ENCODE measurements at places on chromosomes 5 and 9. TPM values are rescaled to one million over a fixed set of nuclear protein-coding genes. Genes with fewer than 3 reads are reported as not detected.
A peak's percentile ranks its signal among the peaks of the same experiment; 100 is the strongest.

SYNPO gene
- 1.5 TPM for total RNA-seq

INSL4 gene
- total RNA-seq, result not detected

CYLC2 gene
- total RNA-seq, result not detected

CTSL gene
- 33.8 TPM for total RNA-seq

NACC2 gene
- total RNA-seq, result 8.6 TPM

ACER2 gene
- total RNA-seq, result 5.6 TPM

- DNase-seq, result no peak
Measured at GRCh38 chr9:5783982-5784381, 48.9 kb downstream of the ERMP1 start.

DNA sequence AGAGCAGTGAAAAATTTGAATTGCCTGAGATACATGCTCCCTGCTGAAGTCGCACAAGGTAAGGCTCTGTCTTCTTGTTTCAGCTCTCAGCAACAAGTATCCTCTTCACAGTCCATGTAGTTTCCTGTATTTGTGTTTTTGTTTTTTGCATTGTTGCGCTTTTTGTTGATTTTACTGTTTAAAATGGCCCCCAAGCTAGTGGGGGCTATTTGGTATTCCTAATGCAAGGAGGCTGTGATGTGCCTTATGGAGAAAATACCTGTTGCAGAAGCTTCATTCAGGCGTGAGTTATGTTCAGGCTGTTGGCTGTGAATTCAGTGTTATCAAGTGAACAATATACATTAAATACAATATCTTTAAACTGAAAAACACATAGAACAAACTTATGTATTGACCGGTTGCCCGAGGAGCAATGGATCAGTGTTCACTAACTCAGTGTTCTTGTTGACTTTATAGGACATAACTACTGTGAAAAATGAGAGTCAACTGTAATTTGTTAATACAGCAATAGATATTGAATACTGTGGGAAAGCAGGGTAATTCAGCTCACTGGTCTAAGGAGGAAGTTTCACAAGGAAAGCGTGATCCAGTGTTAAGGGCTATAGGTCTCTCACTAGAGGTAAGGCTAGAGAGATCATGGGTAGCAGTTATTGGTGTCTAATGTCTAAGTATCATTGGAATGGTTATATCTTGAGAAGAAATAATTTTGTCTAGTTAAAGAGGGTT, 150.5 kb downstream of the GCNT1 start:
- no peak for DNase-seq

GRCh38 chr5:66209350-66209749, 65.2 kb downstream of the SREK1 start:
- DNase-seq, result no peak

DNA sequence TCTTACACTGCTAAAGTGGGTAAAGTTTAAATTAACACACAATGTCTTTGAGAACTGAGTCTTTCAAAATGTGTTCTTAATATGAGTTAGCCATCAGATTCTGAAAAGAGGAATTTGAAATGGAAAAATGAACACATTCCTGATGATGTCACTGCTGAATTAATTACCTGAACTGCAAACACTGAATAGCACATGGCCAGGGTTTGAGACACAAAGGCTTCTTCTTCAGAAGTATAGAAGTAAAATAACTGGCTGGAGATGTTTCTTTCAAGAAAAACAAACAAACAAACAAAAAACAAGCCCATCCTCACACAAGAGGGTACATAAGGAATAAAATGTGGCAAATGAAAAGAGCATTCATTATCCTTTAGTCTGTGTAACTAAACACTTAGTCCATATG, 7.1 kb downstream of the GLIS3 start:
- DNase-seq, result no peak

DNA sequence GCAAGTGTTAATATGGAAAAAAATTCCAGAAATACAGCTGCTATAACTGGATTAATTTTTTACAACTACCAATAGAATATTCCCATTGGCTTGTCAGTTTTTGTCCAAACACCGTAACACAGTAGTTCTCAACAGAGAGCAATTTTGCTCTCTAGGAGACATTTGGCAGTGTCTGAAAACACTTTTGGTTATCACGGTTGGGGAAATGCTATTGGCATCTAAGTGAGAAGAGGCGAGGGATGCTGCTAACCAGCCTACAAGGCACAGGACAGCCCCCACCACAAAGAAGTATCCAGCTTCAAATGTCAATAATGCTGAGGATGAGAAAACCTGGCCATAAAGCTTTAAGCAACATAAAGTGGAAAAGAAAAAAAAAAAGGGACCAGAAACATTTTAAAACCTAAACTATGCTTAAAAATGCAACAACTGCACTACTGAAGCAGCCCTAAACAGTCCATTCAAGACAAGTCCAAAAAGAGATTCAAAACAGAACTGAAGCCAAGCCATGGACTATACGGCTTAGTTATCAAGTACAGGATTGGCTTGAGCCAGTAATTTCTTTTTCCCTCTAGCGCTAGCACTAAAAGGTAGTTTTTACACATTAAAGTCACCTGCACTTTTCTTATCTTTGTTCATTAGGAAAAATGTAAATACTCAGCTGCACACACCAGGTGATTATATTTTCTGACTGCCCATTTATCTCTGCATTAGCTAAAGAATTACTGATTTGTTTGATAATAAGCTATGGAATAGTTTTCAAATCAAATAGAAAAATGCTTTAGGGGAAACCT, 83.9 kb downstream of the NR3C1 start:
- no peak for DNase-seq

- peak; percentile 4 for DNase-seq
Measured at GRCh38 chr5:40681363-40682153, 1.8 kb downstream of the PTGER4 start.

DNA sequence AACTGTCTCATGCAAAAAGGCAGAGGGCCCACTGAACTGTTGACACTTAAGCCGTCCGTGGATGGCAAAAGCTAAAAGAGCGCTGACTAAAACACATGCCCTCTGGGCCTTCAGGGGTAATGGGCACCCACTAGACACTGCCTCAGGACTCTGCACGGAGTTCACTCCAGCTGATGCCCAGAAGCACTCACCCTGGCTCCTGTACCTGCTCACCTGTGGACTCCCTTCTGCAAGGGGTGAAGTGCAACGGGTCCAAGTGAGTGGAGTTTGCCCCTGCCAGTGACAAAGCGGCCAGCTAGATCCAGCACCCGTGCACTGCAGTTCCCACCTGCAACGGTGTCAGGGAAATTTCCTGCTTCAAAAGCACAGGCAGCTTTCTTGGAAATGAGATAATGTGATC, 50.2 kb downstream of the SLC1A1 start:
- no peak for DNase-seq

GRCh38 chr5:74918232-74918669, 52.1 kb upstream of the FAM169A start:
- DNase-seq, result no peak

- DNase-seq, result no peak
Measured at GRCh38 chr5:9362600-9362999, 183.3 kb downstream of the SEMA5A start.

- no peak for DNase-seq
Measured at GRCh38 chr5:73892806-73893205, 266.8 kb downstream of the ARHGEF28 start.

DNA sequence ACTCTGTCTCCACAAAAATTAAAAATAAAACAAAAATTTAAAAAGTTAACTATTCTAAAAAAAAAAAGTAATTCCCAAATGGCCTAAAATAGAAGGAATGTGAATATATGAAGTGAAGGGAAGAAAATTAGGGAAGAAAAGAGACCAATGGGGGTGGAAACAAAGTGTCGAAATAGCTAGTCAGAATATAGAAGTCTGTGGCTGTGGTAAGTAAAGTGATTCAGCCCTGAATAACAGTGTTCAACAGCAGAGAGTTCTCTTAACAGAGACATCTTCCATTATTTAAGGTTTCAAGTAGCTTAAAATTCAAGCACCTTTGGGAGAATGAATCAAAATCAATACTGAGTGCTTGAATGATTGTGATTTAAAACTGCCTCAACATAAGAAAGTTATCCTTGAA, 51.7 kb downstream of the LPAR1 start:
- DNase-seq, result no peak
